Left ventricle myocardium inferior (tissue), 1 donor: ENCODE measurements at places on chromosomes 7 and 10. TPM values are rescaled to one million over a fixed set of nuclear protein-coding genes. Genes with fewer than 3 reads are reported as not detected.
A peak's percentile ranks its signal among the peaks of the same experiment; 100 is the strongest.

Gene DPP6
- 0.25 TPM for total RNA-seq

Gene AGBL3
- total RNA-seq = 1.5 TPM

GRCh38 chr10:132254841-132255240 is 52.9 kb downstream of the STK32C start:
- DNase-seq = no peak

Gene HOXA13
- not detected for total RNA-seq

DNA sequence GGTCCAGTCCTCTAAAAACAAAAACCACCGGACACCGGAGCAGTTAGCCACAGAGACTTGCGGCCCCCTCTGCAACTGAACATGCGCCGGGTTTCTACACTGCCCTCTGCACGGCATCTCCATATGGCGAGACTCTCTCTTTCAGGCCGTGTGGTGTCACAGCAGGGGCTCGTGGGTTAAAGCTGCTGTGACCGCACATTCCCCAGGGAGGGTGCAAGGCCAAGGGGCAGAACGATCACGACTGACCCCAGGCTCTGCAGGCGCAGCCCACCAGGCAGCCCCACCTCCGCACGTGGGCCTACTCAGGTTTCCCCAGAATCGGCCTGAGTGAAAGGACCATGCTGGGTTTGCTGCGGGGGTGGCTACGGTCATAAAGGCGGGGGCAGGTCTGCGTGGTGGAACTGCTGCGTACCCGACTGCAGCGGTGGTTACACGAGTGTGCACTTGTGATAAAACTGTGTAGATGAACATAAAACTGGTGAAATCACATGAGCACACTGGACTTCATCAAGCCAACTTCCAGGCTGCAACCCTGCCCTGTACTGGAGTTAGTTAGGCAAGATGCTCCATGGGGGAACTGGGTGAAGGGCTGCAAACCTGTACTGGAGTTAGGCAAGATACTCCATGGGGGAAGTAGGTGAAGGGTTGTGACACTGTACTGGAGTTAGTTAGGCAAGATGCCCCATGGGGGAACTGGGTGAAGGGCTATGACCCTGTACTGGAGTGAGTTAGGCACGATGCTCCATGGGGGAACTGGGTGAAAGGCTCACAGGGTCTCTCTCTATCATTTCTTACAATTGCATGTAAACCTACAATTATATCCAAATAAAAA is 81.4 kb upstream of the PPP2R2D start:
- DNase-seq = no peak

Gene JCAD
- total RNA-seq = 23.5 TPM

DNA sequence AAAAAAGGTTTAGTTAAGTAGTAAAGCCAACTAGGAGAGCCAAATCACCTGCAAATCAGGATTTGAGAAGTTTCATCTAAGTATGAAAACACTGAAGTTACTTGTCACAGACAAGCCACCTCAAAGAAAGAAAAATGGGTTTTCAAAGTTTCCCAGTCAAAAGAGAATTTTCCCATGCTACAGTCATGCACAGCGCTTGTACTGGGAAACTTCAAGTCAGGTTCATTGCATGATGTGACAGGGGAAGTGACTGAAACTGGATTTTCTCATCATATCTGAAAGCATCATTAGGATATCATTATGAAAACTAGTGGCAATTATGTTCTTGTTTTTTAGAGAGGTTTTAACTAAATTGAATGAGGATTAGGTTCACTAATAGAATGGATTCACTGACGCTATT is 167.0 kb downstream of the SGMS1 start:
- no peak for DNase-seq

DNA sequence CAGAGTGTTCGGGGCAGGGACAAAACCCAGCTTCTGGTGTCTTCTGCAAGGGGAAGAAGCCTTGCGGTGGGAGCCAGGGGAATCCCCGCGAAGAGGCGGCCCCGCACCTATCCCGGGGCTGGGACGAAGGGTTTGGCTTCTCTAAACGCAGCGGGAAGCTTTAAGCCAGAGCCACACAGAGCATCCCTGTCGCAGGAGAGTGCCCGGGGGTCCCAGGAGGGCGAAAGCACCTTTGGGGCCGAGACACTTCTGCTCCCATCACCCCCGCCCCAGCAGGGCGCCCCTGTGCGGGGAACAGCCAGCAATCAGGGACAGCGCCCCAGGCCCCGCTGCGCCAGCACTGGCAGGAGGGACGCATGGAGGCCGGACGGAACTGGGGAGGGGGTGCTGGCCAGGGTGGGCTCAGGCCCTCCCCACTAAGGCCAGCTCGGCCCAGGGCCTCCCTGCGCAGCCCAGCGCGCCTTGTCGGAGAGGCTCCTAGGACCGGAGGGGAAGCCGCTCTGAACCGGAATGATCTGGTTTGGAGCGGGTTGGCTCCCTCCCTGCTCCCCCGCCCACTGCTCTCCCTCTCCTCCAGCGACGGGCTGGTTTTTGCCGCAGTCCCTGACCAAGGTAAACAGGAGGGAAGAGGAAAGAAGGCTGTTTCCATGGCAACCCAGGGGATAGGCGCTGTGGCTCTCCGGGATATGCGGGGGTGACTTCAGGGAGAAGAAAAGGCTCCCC is 63.9 kb downstream of the TMEM209 start:
- peak; percentile 54 for DNase-seq

GRCh38 chr7:68807666-68808065 is 790.6 kb upstream of the AUTS2 start:
- no peak for DNase-seq
